ENCODE measurements at places on chromosomes 6 and 20.

GRCh38 chr6:42313038-42313437, 95.4 kb upstream of the MRPS10 start:
- no peak for DNase-seq

DNA sequence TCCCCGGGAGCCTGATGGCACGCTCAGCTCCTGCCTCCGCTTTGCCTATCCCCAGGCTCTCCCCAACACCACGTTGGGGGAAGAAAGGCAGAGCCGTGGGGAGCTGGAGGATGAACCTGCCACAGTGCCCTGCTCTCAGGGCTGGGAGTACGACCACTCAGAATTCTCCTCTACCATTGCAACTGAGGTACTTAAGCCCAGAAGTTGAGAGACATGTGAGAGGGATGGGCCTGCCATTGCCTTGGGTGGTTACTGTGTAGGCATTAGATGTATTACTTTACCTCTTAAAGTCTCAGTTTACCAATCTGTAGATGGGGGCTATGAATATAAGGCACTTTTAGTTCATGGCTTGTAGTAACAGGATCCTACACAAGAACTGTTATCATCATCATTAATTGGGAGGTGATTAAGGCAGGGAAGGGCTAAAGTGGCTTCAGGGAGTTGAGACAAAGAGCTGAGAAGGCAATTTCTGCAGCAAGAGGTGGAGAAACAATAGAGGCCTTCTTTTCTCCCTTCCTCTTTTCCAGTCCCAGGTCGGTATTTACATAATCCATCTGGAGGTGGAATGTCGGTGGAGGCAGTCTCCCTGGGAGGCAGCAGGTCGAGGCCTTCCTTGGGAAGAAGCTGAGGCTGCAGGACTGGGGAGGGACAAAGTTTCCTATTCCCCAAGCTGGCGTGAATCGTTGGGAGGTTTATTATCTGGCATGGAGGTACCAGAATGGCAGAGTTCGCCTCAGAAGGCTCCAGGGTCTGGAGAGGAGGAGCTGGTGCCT, 691 bp downstream of the SLC22A7 start:
- no peak for DNase-seq

GRCh38 chr6:113317891-113318574, 539.1 kb upstream of the MARCKS start:
- DNase-seq: no peak

GRCh38 chr6:146859795-146860495, 261.2 kb downstream of the ADGB start:
- no peak for DNase-seq

DNA sequence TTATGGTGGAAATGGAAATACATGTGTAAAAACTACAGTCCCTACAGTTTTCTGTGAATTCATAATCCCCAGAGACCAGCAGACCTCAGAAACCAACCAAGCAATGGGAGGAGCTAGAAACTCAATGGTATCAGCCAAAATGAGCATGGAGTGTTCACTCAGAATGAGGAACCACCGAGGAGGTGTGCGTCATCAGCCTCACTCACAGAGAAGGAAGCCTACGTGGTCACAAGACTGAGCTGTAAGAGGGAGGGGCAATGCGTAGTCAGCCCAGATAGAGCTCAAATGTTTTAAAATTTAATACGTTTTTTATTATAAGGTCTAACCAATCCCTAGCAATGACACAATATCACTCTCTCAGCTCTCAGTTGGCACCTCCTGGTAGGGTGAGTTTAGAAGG, 17.4 kb downstream of the MYLK4 start:
- no peak for DNase-seq

All from stimulated activated CD8-positive, alpha-beta memory T cell treated with anti-CD3 and anti-CD28 coated beads, Interleukin-2, amount 100 ng/mL, for 1 hour (primary cell).